ENCODE measurements at places on chromosomes 12 and 14.

DNA sequence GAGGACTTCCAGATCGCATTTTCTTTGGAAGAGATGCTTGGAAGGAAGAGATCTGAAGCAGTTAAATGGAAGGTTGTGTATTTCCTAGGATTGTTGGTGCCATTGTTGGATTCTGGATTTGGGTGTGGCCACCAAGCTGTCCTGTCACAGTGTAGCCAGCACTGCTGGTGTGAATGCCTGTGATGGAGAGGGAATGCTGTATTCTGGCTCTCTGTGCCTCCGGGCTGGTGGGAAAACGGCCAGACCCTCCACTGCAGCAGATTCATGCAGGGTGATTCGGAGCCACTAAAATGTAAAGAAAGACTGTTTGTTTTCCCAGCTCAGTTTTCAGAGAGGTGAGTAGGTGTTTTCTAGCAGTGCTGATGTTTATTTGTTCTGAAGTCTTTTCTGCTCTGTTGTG lies 30.7 kb upstream of the MANSC4 start:
- no peak for DNase-seq

DNA sequence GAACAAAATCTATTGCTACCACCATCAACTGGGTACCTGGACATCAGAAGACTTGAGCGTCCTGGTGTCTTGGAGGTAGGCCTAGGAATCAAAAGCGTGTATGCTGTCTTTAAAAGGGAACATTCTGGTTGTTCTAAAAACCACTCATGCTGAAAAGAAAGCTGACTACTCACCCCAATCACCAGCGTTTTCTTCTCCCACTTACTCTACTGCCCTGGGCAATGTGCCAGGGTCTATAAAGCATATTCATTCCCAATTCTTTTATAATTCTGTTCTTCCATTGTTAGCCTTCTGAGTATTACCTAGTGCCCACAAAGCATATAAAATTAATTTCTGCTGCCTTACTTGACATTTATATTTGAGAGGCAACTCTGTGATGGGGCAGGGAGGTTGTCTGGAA lies 133.4 kb downstream of the KCNA5 start:
- no peak for DNase-seq

DNA sequence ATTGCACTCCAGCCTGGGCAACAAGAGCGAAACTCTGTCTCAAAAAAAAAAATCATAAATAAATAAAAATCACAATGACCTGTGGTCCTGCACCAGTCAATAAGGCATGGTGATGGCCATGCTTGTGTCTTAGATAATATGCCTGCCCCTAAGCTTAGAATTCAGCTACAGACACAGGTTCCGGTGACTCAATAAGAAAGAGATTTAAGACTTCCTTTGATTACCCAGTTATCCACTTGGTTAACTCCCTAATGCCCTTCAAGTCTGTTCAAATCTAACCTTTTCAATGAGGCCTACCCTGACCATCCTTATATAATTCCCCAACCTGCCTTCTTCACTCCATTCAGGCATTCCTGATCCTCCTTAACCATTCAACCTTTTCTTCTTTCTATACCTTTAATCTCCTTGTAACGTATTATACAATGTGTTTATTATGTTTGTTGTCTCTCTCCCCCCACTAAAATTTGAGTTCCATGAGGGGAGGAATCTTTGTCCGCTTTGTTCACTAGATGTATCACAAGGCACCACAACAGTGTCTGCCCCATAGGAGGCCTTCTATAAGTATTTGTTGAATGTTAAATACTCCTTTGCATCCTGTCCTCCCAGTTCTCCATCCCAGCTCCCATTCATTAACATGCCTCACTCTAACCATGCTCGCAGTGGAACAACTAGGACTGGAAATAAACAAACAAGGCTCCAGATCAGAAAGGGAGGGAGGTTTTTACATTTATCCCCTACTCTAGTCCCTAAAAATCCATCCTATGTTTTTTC lies 8.9 kb downstream of the MAP4K5 start:
- DNase-seq, result no peak

- DNase-seq, result no peak
Measured at GRCh38 chr14:59247801-59248584, 59.5 kb downstream of the DAAM1 start.

- DNase-seq, result no peak
Measured at GRCh38 chr12:131589221-131589897, 121.5 kb upstream of the SFSWAP start.

- no peak for DNase-seq
Measured at GRCh38 chr12:3132636-3133404, 55.6 kb downstream of the TSPAN9 start.

GRCh38 chr14:54207075-54207474 lies 189.7 kb upstream of the CDKN3 start:
- no peak for DNase-seq

DNA sequence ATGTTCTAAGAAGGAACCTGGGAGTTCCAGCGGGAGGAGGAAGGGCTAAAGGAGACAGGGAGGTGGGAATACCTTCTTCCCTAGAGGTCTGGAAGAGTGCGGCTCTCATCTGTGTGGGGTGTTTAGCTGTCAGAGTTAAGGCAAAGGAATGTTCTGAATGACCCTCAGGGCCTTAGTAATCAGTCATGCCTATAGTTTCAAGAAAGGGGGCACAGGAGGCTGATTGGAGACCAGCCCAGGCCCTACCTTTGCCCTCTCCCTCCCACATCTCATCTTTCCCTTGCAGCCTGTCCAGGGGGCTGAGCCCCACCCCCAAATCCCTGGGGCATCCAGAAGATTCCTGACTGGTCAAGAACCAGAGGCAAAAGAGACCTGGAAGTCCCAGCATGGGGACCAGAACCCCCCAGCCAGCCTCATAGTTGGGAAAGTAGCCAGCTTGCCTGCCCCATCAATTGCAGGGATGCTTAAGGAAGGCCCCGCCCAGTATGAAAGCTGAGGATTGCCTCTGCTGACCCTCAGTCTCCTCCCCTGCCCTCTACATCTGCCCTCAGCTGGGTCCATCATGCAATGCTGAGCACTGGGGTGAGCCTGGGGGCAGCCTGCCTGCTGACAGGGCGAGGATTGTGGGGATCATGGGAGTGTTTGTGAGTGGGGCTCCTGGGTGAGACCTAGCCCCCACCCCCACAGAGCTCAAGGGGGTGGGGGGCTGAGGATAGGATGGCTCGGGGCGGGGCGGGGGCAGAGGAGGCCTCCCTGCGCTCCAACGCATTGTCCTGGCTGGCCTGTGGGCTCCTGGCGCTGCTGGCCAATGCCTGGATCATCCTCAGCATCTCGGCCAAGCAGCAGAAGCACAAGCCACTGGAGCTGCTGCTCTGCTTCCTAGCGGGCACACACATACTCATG lies 1.8 kb downstream of the GPR162 start:
- no peak for DNase-seq

DNA sequence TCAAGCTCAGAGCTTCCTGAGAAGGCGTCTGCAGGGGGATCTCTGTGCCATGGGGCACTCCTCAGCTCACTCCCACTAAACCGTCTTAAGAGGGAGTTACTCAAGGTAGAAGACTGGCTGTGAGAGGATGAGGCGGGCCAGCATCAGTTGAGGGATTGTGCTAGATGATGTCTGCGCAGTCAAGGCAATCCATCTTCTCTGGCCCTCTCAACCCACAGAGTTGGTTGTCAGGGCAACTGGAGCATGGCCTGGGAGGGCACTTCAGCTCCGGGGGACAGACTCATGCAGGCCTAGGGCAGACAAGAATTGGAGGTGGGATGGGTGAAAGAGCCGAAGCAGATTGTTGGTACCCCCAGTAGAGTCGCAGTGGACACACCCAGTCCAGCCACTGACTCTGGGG lies 9.0 kb downstream of the GSTZ1 start:
- DNase-seq, result no peak

DNA sequence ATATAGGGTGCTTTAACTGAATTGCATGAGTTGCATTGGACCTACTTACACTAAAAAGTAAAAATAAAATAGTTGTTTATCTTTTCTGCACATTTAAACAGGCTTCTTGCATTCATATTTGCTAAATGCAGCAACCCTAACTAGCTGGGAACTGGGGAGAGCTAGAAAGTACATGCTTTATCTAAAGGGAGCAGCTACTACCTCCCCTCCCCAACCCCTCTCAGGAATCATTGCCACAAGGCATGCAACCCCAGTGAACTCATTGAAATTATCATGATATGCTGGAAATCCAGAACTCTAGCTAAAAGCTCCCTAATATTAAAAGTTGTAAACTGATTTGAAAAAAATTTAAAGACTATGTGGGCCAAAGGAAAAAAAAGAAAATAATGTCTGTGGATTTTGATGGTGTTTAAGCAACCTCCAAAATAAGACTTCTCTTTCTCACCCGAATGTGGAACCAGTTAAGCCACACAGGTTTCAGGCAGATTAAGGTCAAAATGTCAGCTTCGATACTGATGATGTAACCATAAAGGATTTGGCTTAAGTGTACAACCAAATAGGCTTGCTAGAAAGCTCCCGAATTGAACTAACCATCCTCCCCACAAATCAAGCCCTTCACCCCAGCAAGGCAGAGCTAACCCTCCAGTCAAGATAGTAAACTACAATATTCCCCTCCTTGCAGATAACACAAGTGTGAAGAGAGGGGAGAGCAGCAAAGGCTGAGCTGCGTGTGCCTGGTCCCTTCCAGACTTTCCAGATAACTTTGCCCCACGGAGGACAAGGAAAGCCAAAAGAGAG lies 13.8 kb upstream of the POC1B start:
- DNase-seq, result no peak
